Kidney epithelial cell (primary cell): ENCODE measurements at places on chromosomes 4 and X.

- DNase-seq: no peak
Measured at GRCh38 chr4:52825460-52826090, 36.5 kb upstream of the RASL11B start.

- peak; percentile 43 for DNase-seq
Measured at GRCh38 chr4:78864405-78865024, 74.7 kb downstream of the PAQR3 start.

DNA sequence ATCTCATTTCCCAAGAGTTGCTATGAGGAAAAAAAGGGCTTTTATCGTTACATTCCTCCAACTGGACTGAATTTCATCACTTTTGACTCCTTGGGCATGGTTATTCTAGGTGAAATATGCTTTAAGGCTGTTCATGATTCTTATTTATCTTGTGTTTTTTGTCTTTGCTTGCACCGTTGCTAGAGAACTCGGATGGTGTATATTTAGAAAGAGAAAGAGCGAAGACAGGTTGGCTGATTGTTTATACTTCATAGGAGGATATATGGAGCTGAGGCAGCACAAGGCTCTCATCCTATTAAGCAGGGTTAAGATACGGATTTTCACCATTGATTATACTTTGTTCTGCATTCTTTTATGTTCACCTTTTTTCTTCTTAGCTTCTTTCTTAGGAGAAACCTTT lies 94.9 kb upstream of the GEMIN8 start:
- DNase-seq: no peak

GRCh38 chr4:110978761-110979160 lies 355.9 kb upstream of the PITX2 start:
- DNase-seq: no peak

- no peak for DNase-seq
Measured at GRCh38 chr4:64582492-64582891, 173.2 kb upstream of the TECRL start.

DNA sequence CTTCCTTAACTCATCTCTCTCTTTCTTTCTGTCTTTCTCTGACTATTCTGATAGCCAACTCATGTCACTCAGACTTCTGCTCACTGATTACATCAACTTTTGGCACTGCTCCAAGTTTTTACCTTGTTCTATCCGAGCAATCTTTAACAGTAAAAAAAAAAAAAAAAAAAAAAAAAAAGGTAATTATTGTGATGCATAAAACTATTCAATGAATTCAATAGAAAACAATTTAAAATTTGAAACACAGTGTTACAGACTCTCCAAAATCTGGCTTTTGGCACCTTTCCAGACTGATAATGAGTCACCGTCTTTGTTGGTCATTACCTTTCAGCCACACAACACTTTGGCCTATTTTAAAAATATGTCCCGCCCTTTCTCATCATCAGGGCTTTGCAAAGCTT lies 229.5 kb downstream of the GALNTL6 start:
- DNase-seq: no peak

GRCh38 chr4:2935762-2936743 lies 27.2 kb downstream of the NOP14 start:
- peak; percentile 72 for DNase-seq

DNA sequence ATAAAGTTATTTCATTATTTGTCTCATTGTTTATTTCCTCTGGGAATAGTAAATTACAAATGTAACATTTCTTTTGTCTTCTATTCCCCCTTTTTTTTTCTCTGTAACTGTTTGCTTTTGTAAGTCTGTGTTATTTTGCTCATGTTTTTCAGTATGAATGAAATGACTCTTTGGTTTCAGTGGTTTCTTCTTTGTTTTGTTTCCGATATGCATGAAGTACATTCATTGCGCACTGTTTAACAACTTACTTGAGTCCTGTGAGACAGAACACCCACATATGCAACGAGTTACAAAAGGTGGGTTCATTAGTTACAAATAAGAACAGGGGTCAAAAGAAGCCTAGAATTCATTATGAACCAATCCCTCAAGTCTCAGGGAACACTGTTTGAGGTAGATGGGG lies 175.0 kb upstream of the UGT8 start:
- DNase-seq: no peak

- no peak for DNase-seq
Measured at GRCh38 chr4:181659202-181659601, 584.0 kb upstream of the TENM3 start.

DNA sequence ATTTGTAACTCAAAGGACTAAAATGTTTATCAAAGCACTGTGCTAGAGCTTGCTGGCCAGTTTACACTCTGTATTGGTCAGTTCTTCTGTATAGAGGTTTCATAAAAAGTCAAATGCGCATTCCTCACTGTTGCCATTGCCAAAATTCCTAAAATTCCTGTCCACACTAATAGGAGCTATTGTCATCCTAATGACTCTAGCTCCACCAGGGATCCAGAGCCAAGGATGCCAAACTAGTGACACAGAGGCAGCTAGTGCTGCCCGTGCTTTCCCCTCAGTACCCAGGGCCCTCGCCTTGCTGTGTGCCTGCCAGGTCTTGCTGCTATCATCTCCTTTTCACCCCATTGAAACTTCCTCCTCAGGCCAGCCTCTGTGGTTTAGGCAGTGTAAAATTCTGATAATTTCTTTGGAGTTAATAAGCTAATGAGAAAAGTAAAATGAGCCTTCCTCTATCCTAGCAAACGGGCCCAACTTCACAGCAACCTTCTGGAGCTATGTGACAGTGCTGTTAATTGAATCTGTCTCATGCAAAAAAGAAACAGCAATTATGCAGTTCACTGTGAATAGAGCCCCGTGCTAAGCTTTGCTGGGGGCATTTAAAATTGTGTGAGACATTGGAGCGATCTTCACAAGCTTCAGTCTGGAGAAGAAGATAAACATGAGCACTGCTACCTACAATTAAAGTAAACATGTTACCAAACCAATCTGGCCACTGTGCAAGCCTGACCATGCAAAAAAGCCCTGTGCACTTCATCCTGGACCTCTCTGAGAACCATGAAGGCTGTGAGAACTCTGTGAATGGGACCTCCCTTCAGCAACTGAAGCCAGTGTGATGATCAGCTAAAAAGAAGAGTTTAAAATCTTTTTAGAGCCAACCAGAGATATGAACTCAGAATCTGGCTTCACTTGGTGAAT lies 43.1 kb upstream of the FGF2 start:
- peak; percentile 86 for DNase-seq

DNA sequence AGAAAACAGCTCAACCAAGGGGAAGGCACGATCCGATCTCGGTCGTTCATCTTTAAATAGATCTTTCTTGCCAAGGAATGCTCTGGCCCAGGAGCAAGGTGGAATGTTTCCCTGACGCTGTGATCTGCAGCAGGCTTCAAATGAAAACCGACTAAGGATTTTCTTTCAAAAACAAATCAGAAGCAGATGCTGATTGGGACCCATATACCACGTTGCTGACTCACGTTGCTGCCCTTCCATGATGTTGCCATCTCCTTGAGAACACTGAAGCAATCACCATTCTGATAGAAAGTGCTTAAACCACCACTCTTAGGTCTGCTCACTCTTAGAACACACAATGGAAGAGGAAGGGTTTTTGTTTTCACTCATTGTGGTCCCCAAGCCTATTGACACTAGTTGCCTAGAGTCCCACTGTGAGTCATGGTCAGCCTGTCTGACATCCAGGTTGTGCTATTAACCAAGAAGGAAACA lies 26.1 kb downstream of the LAMTOR3 start:
- DNase-seq: peak; percentile 21

DNA sequence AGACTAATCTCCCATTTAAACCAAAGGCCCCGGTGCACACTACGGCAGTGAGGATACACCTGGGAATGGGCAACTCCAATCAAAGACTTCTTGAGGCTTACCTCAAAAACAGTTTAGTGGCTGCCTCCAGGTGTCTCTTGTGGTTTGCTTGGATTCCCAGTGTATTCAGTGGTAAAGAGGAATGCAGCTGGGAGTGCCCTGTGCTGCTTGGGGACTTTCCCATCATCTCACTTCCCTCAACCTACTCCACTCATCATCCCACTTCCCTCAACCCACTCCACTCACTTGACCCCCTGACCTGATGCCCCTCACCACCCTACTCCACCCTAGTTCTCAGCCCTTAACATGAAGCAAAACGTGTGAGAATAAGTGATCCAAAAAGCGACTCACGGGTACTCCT lies 177.3 kb upstream of the ETNPPL start:
- peak; percentile 63 for DNase-seq

DNA sequence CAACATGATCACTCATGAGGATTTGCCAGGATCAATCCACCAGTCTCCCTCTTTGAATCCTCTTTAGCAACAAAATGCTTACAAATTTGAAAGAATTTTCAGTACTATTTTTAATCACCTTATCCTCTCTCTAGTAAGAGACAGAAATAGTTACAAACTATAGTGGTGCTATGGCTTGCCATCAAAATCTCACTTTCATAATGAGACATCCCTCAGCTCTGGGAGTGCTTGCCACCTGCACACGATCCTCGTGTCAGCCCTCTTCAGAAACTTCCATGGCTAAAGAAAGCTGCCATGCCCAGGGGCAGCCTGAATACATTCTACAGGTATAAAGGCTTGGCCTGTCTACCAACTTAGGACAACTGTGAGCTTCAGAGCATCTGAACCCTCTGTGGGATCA lies 5.1 kb upstream of the DHX15 start:
- DNase-seq: no peak

DNA sequence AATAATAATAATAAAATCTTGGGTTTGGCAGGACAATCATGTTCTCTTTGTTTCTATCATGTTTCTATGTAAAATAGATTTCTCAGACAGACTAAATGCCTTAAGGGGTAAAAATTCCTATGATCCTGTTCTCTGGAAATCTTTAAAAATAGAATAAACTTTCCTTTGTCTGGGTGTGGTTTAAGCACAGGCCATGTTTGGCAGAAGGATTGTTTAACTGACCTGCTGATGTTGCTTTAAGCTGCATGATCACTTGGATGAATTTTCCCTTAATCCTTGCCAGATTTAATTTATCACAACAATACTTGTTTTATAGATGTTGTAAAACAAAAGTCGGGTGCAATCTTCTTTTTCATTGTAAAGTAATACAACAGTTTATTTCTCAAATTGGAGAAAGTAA lies 341.7 kb upstream of the FAT1 start:
- DNase-seq: no peak

GRCh38 chr4:13521047-13521446 lies 23.3 kb downstream of the NKX3-2 start:
- DNase-seq: no peak

GRCh38 chr4:183773790-183774189 lies 114.7 kb downstream of the TRAPPC11 start:
- DNase-seq: no peak

GRCh38 chr4:85430226-85430625 lies 44.7 kb upstream of the ARHGAP24 start:
- DNase-seq: no peak

DNA sequence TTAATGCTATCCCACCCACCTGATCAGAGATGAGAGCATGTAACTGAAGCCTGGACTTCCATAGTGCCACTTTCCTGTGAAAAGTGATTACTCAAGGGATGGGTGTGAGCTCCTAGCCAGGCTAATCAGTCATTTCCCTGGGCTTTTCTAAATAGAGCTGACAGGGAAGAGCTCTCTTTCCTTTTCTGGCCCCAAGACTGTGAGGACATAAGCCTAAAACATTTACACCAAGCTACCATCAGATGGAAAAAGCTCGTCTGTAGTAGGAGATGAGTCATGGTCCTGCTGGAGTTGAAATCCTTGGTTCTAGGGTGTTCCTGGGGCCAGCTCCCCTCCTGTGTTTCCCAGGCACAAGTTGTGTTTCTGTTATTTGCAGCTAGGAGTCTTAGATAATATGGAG lies 52.4 kb upstream of the NDP start:
- no peak for DNase-seq

DNA sequence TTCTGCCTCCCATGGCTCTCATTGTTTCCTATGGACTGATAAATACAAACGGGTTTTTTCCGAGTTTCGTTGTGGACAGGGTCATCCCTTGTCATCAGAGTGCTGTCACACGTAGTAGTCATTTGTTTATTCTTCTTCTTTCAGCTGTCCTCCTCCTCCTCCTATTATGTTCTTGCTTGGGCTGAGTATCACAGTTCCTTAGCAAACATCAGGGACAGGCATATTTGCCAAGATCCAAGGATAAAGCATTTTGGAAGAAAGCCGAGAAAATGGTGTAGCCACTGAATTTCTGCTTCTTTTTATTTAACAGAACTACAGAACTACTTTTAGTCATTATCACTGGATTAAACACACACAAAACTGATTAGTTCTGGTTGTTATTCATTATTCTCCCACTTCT lies 167.9 kb downstream of the MAML3 start:
- DNase-seq: no peak

DNA sequence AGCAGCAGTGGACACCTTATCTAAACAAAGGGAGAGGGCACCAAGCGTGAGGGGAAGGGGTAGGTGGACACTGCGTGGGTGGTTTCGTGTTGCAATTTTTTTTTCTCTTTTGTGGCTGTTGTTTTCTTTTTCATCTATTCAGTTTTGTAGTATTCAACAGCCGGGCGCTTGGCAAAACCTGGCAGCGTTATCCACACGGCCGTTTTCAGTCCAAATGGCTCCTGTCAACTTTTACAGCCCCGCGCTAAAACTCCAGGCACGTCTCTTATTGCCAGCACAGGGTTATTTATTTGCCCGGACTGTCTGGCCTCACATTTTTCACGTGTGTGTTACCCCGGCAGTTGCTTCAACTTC lies 192.2 kb downstream of the BCOR start:
- no peak for DNase-seq

GRCh38 chr4:115851918-115852766 lies 738.7 kb upstream of the NDST4 start:
- DNase-seq: peak; percentile 2

DNA sequence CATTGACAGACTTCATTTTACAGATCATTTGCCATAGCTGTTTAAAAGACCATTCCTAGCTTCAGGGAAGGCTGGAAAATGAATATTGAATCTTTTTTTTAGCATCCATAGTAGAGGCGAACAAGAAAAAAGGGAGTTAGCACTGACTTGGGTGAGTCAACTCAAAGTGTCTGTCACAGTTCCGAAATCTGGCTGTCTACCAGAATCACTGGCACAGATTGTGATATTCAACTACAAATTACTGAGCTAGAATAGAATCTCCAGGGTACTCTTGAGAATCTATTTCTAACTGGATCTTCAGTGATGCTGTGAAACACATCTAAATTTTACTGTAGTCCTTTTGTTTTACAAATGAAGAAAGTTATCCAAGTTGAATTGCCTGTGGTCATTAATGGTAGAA lies 31.5 kb downstream of the SEC24B start:
- no peak for DNase-seq

- DNase-seq: no peak
Measured at GRCh38 chr4:67250131-67250896, 295.0 kb downstream of the CENPC start.

DNA sequence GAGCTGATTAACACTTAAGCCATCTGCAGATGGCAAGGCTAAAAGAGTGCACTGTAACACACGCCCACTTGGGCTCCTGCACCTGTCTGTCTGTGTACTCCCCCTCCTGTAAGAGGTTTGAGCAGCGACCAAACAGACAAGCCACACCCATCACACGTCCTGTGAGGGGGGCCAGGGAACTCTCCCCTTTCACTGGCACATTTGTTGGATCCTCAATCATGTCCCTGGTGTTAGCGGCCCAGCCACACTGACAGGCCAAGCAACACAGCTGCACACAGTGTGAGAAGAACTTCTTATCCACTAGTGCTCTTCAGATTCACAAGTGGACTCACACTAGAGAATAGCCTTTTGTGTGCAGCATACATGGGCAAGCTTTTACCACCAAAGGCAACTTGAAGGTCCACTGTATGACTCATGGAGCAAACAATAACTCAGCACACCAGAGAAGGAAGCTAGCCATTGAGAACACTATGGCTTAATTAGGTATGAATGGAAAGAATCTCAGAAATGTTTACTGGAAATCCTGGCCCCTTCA lies 29.1 kb upstream of the UTP14A start:
- DNase-seq: peak; percentile 31
